ENCODE measurements at places on chromosomes 7 and 10.

- DNase-seq: peak; percentile 7
Measured at GRCh38 chr7:152435384-152436110, at the start of gene KMT2C. Gene KMT2C (minus strand): TSS chr7:152436003. CDS start chr7:152435786, 217 bp downstream.

DNA sequence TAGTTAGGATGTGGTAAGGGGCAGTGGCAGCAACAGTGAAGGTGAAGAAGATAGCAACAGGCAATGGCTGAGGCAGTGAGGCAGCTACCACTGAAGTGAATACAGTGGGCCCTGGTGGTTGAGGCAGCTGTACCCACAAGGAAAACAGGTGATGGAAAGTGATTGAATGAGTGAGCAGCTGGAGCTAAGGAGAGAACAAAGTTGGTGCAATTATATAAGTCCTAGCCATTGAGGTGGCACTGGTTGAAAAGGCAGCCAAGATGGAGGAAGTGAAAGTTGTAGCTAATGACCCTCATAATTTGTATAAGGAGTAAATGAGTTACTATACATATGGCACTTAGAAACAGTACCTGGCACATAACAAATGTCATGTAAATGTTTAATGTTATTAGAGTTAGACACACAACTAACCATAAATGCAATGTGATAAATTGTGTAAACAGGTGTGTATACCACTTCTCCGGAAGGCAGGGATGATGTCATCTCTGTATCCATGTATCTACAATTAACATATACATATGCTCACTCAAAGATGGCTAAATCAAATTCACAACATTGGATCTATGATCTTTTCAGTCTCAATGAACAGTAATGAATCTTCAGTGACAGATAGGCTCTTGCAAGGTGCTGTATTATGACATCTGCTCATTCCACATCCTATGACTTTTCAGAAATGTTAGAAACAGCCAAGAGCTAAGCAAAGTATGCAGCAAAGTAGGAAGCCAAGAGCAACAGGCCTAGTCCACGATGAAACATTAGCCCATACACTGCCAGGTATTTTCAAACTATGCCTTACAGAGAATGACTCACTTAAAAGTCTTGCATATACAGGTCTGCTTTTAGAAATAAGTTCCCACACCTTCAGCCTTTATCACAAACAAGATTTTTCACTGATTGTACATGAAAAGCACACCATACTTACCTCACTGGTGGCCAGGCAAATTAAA, 10.7 kb downstream of the XPNPEP1 start:
- no peak for DNase-seq

- DNase-seq: no peak
Measured at GRCh38 chr10:52561322-52561721, 211.3 kb downstream of the MBL2 start.

- DNase-seq: no peak
Measured at GRCh38 chr10:11242443-11243387, 225.0 kb downstream of the CELF2 start.

- no peak for DNase-seq
Measured at GRCh38 chr10:90041585-90041984, 340.2 kb downstream of the KIF20B start.

- no peak for DNase-seq
Measured at GRCh38 chr7:105269397-105269796, 119.3 kb downstream of the SRPK2 start.

- no peak for DNase-seq
Measured at GRCh38 chr7:37354656-37355131, 94.0 kb downstream of the ELMO1 start.

DNA sequence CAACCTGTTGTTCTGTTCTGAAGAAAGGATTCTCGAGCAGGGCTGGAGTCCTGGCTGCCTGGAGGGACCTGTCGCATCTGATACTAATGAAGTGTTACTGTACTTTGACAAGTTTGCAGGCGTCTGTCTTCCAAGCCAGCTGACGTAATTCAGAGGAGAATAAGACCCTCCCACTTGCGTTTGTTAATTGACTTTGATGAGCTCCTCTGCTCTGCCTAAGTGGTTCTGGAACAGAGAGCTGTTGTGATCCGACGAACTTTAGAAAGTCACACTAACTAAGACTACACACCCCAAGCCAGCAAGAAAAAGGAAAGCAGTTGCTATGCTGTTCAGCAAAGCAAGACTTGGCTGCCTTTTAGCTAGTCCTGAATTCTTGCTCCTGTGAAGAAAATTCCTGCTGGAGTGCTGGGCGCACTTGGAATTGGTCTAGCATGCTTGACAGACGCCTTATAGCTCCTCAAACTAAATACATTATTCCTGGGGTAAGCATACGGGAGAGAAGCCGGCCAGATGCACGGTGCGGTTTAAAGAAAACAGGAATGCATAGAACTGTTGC, 200.3 kb downstream of the CACNB2 start:
- DNase-seq: no peak

- DNase-seq: no peak
Measured at GRCh38 chr10:56646329-56647111, 285.5 kb upstream of the ZWINT start.

DNA sequence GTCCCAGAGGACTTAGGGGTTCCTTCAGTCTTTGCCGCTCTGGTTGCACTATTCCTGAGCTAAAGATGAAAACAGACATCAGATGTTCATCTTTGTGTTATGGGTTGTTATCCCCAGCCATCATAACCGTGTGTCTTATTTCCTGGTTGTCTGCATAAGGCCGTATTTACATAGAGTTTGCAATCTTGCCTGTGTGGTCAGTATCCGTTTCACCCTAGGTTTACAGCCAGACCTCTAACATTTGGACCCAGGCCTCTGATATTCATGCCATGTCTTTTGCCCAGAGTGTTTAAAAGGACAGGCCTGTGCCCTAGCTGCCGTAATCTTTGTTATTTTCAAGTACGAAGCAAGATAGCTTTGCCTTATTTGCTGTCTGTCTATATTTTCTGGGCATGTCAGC, 26.6 kb downstream of the LRRC4 start:
- no peak for DNase-seq

- DNase-seq: no peak
Measured at GRCh38 chr10:14405076-14406065, 74.6 kb upstream of the FRMD4A start.

GRCh38 chr10:13349463-13350274, 1.6 kb upstream of the SEPHS1 start:
- no peak for DNase-seq

DNA sequence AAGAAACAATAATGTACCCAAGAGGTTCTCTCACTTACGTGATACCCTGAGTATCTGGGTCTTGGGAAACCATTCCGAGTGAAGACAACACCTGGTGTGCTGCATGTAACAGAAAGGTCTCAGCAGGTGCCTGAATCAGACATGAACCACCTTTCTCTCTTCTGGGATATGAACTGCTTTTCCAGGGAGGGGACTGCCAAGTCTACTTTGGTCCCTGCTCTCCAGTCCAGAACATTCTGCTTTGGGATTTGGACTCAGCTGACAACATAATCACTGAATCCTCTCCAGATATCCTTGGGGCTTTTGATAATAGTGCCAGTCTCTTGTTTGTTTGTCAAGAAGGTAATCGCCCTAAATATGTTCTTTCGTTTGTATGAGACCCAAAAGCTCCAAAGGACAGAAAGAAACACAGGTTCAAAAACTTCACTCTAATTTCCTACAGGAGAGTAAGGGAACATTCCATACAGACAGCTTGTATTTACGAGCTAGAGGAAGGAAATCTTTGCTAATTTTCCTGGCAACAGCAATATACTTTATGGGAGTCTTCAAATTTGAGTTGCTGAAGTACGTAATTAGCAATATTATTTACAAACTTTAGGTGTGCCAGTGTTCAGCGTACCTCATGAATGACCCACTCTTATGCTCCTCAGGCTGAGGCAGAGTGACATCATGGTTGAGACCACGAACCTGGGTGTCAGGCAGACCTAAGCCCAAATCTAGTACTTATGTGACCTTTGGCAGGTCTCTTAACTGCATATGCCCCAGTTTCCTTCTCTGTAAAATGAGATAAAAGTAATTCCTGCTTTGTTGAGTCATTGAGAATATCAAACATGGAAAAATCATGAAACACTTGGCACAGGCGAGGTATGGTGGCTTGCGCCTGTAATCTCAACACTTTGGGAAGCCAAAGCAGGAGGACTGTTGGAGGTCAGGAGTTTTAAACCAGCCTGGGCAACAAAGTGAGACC, 5.4 kb downstream of the ABLIM1 start:
- DNase-seq: no peak

GRCh38 chr10:131109726-131110125, 201.8 kb downstream of the TCERG1L start:
- DNase-seq: no peak

DNA sequence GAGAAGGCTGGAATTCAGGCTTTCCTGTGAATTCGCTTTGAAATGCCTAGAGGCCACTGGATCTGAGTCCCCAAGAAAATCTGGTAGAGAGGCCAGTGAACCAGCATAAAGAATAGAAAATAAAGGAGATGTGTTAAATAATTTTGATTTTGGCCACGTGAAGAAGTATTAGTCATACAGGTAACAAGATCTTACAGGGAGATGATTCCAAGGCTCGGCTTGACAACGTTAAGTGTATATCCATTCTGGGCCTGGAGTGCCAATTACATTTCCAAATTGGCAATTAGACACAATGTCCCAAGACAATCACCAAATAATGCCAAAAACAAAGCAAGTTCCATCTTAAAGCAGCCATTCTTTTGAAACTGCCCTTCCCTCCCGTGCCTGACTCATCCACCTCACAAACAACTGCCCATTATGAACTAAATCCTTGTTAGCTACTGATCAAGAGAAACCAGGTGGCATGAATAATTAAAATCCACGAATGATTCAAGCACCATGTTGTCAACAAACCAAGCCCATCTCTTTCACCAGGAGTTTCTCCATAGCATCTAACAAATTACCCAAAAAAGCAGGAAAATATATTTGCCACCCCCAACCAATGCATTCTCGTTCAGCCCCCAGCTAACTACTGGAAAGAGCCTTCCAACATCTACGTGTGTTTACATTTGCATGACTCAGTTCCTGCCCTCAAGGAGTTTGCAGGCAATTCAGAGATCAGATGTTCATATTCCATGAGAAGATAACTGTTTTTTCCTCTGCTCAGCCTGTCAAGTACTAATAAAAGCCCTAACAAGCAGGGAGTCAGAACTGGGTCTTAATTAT, 8.5 kb downstream of the KCNMA1 start:
- DNase-seq: no peak

GRCh38 chr7:104956753-104957450, 57.1 kb upstream of the KMT2E start:
- DNase-seq: no peak

- DNase-seq: no peak
Measured at GRCh38 chr7:27254625-27255024, 12.0 kb downstream of the EVX1 start.

DNA sequence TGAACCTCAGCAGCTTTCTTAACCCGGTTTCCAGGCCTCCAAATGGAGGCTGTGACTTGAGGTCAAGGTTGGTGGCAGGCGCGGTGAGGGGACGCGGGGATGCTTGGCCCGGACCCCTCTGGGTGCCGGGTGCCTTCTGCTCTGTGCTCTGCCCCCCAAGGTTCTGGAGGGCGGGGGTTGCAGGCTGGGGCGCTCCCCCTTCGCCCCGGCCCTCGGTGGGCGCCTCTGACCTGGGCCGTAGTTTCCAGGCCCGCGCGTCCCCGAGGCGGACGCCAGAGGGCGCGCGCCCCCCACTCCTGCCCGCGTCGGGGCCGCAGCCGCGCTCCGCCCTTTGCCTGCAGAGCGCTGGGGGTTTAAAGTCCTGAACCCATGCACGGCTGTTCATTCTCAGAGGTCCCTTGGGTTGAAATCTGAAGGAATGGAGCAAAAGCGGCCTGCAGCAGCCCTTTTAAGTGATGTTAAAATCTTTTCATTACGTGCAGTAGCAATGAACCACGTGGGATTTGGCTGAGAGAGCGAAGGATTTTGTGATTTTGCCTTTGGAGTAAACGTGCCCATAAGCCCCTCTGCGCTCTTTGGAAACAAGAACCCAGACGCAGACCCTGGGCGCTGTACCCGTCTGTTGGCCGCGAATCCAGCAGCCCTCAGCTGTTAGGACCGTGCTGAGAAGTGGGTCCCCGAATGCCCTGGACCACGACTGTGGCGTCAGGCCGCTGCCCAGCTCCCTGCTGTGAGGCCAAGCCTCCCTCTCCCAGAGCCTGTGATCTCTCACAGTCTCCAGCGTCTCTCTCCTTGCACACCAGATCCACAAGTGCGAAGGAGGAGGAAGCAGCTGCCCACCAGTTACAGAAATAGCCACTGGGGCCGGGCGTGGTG, 135.0 kb downstream of the ACTR3B start:
- DNase-seq: no peak

GRCh38 chr10:3785251-3785850, 342 bp upstream of the KLF6 start:
- DNase-seq: peak; percentile 95

DNA sequence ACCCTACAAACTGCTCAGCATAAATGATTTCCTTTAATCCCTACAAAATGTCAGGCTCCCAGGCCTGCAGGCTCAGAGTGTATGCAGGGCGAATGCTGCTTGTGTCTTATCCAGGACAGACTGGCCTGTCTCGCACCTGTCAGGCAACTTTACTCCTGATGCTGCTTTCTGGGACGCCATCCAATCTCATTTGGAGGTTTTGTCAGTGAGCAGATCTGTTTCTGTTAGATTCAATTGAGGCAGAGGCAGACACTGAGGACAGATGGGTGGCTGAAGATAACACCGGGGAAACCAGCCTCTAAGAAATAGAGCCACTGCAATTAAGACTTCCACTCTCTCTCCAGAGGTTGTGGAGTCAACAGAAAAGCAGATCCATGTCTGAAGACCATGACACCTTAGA, 115.6 kb downstream of the DPP6 start:
- no peak for DNase-seq

DNA sequence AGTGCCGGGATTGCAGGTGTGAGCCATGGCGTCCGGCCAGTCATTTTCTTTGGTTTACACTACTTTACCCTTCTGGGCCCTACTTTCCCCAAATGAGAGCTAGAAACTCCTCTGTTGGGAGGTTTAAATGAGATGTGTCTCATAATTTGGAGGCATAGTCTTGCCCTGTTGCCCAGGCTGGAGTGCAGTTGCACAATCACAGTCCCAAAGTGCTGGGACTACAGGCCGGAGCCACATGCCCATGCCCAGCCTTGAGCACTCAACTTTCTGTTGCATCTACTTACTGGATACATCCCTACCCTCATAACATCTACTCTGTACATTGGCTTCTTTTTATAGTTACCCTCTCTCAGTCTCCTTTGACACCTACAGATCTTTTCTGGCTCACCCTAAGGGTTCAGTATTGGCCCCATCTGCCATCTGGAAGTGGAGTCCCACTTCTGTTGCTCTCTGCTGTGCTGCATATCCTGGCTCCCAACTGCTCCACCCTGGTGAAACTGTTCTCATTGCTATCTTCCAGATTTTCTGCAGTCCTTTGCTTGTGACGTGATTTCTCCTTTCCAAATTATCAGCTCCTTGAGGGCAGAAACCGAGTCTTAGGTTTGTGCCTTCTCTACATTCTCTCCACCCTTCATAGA, 8.4 kb downstream of the EIF4H start:
- DNase-seq: no peak

DNA sequence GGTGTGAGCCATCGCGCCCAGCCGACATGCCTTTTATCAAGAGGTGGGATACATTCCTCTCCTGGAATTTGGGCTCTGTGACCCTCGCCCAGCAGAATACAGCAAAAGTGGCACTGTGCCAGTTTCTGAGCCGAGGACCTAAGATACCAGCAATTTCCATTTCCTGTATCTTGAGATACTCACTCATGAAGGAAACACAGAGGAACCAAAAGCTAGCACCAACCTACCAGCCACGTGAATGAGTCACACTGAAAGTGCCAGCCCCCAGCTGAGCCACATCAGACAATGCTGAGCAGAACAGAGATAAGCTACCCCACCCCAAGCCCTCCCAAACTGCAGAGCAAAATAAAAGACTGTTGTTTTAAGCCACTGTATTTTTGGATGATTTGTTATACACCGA, 56.3 kb downstream of the CACUL1 start:
- DNase-seq: peak; percentile 53
